ENCODE measurements at places on chromosomes 5 and 9.

GRCh38 chr9:37758747-37759146 is 5.1 kb downstream of the TRMT10B start:
- no peak for DNase-seq

DNA sequence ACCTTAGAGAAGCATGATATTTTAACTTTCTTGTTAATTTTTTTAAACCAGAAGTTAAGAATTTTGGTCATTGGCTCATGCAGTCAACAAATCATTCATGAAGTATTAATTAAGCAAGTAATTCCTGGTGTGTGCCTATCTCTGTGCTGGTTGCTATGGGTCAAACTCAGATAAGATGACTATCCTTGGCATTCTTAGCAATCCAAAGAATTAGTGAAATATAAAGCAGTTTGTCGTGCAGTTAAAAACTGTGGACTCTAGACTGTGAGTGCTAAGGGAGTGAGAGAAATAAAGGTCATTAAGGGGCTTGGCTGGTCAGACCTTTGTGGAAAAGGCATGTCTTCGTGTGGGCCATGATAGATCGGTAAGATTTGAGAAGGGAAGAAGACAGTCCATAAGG is 4.8 kb downstream of the CYFIP2 start:
- DNase-seq, result no peak

DNA sequence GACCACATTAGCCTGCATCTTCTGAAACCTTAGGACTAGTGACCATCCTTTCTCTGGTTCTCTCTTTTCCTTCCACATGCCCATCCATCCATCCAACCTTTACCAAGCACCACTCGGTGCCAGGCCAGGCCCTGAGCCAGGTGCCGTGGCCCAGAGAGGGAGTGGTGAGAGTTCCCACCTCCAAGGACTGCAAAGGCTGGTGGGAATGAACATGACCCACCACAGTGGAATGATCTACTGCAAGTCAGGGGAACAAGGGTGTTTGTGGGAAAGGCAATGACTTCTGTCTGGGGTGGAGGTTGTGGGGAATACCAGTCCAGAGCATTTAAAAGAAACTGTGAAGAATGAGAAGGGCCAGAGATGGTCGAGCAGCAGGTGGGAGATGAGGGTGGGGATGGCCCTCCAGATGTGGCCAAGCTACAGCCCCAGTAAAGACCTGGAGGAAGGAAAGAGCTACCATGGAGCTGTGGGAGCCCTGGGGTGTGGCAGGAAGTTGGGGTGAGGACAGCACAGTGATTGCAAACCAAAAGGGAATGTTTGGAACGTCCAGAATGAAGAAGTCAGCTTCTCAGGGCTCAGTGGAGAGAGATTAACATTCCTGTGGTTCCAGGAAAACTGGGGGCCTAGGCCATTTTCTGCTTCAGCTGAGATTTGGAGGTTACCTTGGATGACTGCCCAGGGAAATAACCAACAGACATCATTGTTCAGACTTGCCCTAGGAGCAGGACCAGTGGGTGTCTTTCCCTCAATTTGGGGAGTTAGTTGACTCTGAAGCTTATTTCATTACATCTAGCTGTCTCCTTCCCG is 30.7 kb upstream of the CORO2A start:
- DNase-seq, result no peak

GRCh38 chr5:31148959-31149475 is 44.5 kb upstream of the CDH6 start:
- peak; percentile 2 for DNase-seq

DNA sequence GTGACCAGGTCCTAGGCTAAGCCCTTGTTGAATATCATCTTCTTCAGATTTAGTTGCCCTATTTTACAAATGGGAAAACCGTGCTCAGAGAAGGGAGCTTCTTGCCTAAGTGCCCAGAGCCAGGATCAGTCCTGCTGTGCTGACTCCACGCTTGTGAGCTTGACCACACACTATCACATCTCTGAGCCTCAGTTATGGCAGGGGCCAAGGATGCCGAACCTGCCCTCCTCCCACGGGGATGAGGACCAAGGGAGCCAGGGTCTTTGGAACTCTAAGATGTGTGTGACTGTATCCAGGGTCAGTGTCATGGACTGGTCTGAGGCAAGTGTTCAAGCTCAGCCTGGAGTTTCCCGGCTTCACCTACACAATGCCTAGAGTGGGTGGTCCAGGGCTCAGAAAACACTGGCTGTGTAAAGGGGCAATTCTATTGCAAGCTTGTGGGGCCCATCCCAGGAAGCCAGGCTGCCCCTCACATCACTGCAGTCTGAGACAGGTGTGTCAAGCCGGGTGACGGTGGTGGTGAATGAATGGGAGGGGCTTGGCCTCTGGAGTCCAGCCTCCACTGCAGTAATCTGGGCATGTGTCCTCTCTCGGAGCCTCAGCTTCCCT is 235.7 kb downstream of the PBX3 start:
- DNase-seq, result no peak

- no peak for DNase-seq
Measured at GRCh38 chr5:124741711-124742496, 4.5 kb downstream of the ZNF608 start.

DNA sequence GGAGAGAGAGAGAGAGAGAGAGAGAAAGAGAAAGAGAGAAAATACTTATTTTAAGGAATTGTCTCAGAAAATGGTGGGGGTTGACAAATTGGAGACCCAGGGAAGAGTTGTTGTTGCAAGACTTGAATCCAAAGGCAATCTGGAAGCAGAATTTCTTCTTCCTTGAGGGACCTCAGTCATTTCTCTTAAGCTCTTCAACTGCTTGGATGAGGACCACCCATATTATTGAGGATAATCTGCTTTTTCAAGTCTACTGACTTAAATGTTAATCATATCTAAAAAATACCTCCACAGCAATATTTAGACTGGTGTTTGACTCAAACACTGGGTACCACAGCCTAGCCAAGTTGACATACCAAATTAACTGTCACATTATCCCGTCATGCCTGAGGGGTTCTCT is 2.9 kb downstream of the CDKN2B-AS1 start:
- DNase-seq, result no peak

DNA sequence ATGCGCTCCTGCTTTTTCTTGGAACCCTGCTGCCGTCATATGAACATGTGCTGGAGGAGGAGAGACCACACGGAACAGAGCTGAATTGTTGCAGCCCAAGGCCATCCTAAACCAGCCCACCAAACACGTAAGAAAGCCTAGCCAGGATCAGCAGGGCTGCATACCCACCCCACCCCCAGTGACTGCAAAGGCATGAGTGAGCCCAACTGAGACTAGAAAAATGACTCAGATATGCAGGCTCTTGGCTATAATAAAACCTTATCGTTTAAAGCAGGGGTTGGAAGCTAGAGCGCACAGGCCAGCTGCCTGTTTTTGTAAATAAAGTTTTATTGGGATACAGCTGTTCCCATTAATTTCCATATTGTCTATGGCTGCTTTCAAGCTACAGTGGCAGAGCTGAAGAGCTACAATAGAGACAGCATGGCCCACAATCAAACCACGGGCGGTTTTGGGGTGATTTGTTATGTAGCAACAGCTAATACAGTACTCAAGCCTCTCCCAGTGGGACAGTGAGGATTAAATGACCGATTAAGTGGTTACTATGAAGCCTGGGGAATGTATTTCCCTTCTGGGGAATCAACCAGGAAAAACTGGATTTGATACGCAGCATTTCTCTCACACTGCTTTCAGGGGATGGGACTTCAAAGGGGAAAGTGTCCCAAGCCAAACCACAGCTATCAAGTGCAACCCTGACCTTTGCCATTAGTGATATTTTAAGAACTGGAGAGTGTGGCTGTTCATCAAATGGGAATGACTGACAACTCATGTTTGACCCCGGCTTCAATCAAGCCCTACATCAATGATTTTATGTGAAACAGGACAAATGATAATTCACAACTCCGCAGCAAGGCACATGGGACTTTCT is 6.3 kb downstream of the SHB start:
- no peak for DNase-seq

GRCh38 chr5:150148117-150148927 is 7.3 kb downstream of the PDGFRB start:
- DNase-seq, result no peak

GRCh38 chr9:93267681-93268505 is 84.0 kb downstream of the WNK2 start:
- no peak for DNase-seq

DNA sequence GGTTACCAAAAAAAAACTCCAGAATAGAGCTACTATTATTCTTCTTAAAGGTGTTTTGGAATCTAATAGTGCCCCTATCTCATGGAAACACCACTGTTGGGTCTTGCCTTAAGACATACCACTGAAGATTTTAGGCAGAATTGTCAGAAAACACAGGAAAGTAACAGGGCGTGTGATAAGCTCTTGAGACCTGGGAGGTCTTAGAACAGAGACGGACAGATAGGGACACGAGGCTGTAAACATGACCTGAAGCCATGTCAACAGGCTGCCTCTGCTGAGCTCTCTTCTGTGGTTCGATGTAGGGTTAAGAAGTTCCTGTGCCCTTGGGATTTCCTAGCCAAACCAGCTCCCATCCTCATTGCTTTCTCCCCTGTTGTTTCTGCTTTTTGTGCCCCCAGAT is 69.3 kb downstream of the CTSL start:
- DNase-seq, result no peak

DNA sequence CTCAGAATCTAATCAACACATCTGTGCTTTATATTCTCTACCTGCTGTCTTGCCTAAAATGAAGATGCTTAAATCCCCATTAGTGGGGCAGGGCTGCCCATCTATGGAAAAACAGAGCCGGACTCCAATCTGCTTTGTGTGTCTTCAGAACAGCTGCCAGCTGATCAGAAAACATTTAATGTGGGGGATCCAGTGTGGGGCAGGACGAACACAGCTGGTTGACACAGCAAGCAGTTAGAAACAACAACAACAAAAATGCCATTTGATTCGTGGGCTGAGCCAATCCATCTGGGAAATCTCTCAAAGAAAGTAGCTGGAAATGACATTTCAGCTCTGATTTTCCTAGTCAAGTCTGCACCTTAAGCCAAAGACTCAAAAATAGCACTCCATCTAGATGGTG is 99.8 kb downstream of the PPP2R2B start:
- DNase-seq, result no peak

- DNase-seq, result no peak
Measured at GRCh38 chr5:72486371-72486770, 20.8 kb downstream of the ZNF366 start.

DNA sequence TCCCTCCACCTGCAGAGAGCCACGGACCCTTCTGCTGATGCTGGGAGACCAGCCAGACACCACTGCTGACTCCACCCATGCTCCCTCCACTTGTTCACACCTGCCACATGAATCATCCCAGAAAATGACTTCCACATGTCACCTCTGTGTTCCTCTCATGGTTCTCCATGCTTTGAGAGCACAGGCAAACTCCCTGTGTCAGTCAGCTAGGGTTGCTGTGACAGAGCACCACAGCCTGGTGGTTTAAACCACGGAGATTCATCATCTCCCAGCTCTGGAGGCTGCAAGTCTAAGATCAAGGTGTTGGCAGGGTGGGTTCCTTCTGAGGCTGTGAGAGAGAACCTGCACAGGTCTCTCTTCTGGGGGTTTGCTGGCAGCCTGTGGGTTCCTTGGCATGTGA is 381.4 kb downstream of the GADD45G start:
- DNase-seq, result no peak

GRCh38 chr9:35820076-35820475 is 5.2 kb upstream of the HINT2 start:
- no peak for DNase-seq

DNA sequence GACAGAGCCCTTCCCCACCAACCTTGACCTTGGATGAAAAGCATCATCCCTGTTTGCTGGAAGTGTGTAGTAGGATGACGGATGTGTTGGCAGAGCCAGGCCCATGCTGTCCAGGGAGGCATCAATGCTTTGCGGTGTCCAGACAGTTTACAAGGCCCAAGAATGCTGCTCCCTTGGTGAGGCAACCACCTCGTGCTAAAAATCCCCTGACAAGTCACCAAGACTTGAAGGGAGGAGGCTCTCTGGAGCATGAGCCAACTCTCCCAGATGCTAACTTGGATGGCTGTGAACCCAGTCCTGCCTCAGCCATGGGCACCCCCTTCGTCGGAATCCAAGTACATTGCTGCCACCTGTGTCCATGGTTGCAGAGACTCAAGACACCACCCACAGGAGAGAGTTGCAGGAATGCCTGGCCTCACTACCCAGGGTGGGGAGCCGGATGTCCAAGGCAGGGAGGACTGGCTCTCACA is 9.5 kb upstream of the NKD2 start:
- DNase-seq, result no peak

DNA sequence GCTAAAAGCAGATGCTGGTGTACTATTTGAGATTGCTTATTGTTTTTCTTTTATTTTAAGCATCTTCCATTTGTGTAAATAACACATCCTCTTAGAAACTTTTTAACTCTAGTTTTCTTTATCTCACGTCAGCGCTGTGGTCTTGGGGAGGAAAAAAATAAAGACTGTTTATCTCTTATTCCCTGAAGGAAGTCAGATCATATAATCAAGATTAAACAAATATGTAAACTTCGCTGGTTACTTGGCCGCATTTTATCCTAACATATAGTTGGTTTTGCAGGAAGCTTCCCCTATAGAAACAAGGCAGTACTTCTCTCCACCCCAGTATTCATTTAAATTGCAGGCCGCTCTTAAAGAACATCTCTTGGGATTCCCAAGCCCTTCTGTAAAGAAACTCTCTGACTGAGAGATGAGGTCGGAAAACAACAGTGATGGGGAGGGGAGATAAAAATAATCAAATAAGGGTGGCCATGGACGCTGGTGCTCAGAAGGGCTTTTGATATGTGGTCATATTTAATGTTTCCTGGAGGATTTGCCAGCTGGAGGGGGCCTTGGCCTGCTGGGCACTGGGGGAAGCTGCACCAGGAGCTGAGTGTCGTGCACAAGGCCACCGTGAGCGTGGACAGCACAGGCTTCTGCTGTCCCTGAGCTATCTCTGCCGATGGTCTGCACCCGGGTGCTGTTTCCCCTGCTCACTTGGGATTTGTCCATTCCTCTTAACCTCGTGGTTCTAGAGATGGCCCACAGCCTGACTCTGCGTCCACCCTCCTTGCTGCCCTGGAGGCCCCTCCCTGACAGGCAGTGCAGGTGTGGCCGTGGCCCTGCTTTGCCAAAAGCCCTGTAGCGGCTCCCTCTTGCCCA is 23.8 kb downstream of the NEURL1B start:
- no peak for DNase-seq

DNA sequence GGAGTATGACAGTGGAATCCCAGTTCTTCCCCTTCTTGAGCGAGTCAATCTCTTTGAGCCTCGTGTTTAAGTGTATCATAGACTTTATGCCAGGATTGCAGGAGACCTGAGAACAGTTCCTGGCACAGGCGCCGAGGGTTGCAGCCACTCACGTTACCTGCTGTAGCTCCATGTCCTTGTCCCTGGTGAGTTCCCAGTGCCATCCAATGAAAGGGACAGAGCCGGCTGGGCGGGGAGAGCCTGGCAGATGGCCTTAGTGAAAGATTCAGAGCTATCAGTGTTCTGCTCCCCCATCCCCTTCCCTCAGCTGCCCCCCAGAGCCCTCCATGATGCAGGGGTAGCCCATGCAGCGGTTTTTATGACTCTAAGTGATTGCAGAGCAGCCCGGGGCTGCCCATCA is 554.0 kb downstream of the BNC2 start:
- DNase-seq, result no peak

Measured in MV-4-11 (cell line).